NCI-H1417 treated with DMSO at 0.1 percent for 48 hours (cell line): ENCODE measurements at places on chromosomes 3 and 15.
A peak's percentile ranks its signal among the peaks of the same experiment; 100 is the strongest.

DNA sequence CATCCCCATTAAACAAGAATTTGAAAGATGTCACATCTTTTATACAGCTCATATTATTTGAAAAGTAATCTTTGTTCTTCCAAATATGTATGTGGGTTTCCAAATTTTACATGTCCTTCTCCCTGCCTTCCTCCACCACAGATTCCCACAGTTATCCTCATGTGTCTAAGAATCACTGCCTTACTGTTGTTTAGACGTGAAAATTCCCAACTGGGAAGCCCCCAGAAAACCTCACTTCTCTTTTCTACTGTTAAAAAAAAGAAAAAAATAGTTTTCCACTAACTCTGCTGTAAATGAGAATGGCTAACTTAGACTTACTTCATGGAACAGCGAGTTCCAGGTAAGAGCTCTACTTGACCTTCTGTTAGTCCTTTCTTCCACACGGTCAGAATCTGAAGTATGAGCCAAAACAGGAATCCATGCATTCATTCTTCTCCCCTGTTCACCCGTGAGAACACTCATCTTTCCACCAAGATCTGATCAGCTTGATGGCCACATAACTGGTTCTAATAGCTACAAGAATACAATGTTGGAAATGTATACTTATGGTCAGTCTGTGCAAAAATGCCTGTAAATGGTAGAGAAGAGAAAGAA lies 17.9 kb upstream of the CSTA start:
- DNase-seq, result no peak

- no peak for DNase-seq
Measured at GRCh38 chr3:192750201-192750600, 22.9 kb upstream of the FGF12 start.

DNA sequence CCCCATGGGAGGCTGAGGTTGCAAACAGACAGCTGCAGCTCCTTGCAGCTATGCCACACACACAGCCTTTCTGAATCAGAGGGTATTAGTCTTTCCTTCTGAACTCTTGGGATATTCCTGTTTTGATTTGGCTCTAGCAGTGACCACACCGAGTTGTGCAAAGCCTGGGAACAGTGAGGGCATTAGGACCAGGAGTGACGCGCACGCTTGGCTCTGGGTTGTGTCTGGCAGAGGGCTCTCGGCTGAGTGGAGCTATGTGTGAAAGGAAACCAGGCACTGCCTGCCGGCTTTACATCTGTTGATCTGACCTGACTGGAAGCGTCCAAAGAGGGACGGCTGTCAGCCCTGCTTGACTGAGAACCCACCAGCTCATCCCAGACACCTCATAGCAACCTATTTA lies at the start of gene GALNT15:
GALNT15 (plus strand) TSS at position 292 of the 400 bp plus-strand sequence. CDS start 472 bp downstream, outside the sequence.
- DNase-seq, result no peak

- DNase-seq, result no peak
Measured at GRCh38 chr3:78026318-78026828, 986.5 kb downstream of the ROBO2 start.

- no peak for DNase-seq
Measured at GRCh38 chr3:61932499-61932898, 371.1 kb downstream of the PTPRG start.

DNA sequence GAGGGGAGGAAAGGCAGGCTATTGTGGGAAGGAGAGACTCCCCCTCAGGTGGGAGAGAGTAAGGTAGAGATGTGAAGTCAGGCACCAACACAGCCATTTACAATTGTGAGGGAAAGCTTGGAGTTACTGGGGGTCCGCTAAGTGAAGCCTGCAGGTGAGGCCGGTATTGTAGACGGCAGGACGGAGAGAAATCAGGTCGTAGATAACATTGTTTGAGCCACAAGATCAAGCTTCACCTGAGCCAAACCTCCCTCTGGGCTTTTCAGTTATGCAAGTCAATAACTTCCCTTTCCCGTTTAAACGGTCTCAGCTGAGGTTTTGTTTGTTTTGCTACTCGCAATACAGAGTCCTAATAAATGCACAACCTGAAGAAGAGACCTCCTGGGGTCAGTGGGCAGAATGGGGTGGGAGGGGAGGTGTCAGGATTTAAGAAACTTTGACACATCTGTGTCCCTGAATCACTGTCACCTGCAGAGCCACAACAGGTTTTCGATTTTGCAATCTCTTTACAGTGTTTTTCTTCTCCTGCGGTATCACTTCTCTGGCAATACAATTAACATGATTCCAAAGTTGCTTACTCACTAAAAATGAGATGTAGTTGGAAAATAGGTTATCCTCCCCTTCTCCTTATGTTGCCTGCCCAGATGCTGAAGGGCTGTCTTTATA lies 72.0 kb upstream of the GLCE start:
- no peak for DNase-seq

DNA sequence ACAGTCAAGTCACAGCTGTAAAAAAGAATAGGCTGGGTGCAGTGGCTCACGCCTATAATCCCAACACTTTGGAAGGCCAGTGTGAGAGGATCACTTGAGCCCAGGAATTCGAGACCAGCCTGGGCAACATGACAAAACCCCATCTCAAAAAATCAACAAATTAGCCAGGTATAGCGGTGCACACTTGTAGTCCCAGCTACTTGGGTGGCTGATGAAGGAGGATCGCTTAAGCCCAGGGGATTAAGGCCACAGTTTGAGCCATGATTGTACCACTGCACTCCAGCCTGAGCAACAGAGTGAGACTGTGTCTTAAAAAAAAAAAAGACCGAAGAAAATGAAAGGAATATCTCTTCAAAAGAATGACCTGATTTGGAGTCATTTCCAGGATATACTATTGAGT lies 6.6 kb downstream of the HERC1 start:
- DNase-seq, result no peak

GRCh38 chr3:139301183-139301582 lies 42.6 kb upstream of the MRPS22 start:
- DNase-seq, result no peak

DNA sequence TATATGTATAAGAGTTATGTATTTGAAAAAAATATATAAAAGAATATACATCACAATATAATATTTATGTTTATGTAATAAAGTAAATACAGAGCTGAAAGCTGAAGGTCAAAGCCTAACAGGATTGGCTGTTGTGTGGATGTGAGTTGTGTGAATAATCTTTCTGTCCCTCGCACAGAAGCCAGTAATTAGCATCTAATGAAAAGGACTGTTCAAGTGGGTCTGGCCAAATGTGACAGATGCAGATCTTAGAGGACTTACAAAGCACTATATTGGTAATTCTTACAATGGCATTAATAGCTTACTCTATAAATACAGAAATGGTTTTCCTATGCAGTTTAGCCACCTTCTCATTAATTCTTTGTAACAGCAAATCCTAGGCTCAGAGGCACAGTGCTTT lies 2.4 kb downstream of the MKRN3 start:
- peak; percentile 60 for DNase-seq

- DNase-seq, result no peak
Measured at GRCh38 chr3:152038490-152038889, 165.0 kb downstream of the SUCNR1 start.

DNA sequence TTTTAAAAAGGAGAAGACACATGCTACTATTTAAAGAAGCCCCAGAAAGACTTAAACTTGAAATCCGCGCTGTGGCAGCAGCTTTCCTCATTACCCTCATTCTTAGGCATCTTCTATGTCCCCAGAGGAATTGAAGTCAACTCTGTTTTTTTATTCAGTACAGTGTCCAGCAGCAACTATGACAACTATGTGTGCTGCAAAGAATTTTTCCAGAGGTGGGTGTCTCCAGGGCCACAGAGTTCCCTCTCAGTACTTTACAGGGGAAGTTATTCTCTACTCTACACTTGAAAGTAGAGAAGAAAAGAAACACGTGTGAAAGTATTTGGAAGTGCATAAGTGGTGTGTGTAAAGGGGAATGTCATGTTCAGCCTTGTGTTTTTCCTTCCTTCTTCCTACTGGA lies 32.0 kb downstream of the GATM start:
- DNase-seq, result no peak

GRCh38 chr15:52717924-52718323 lies 38.7 kb upstream of the ATOSA start:
- no peak for DNase-seq

GRCh38 chr3:155548195-155548594 lies 196.7 kb downstream of the PLCH1 start:
- no peak for DNase-seq

- DNase-seq, result no peak
Measured at GRCh38 chr15:73515527-73515926, 72.6 kb downstream of the REC114 start.

DNA sequence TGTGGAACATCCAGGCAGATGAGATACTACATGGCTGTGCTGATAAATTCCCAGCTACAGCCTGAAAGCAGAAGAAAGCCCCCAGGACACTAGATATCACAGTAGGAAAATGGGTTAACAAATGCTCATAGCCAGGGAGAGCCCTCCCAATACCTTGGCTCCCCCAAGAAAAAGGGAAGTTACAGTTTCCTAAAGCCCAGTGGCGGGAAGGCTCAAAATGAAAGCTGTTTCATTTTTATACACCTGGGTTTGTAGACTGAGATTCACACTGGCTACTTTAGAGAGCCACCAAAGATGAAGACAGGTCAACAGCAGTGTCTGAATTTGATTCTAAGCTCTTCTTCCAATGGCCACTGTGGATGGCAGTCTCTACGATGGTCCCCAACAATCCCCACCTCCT lies 55.0 kb upstream of the TOPAZ1 start:
- DNase-seq, result no peak

GRCh38 chr15:88590759-88591158 lies 30.4 kb upstream of the AEN start:
- no peak for DNase-seq

- DNase-seq, result no peak
Measured at GRCh38 chr15:36491912-36492311, 87.5 kb upstream of the CDIN1 start.

DNA sequence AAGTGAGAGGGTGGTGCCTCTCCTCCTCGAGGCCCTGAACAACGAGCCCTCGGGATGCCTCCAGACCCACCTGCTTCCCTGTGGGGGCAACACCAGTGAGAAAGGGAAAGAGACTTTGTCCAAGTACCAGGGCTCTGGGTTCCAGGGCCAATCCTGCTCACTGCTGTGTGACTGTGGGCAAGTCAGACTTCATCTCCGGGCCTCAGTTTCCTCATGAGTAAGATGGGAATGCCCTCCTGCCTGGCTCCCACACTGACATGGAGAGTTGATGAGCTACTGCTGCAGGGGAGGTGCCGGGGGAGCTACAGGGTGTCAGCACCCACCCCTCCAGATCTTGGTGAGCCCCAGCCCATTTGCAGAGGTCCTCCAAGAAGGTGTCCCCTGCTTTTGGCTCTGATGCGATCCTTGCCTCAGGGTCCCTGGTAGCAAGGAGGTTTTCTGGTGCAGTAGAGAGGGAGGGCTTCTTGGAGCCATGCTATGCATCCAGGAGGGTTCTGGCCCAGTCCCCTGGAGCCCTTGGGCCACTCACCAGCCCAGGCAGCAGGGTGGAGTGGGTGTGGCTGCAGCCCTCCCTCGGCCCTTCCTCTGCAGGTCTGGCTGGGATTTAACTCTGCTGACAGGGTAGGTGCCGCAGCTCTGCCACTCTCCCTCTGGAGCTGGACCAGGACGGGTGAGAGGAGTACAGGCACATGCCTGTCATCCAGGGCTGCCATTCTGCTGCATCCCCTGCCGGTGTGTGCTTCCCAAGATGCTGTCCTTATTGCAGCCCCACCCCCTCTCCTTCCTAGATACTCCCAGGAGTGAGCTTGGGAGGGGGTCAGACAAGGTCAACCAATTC lies 26.9 kb downstream of the LOXL1 start:
- DNase-seq, result no peak

GRCh38 chr15:67157521-67158252 lies 92.3 kb downstream of the SMAD3 start:
- DNase-seq, result no peak
